CD4-positive, alpha-beta T cell treated with Interferon gamma for 1 hour (primary cell): ENCODE measurements at places on chromosomes 16 and 17.

- no peak for DNase-seq
These were observed 122.8 kb downstream of the SMG6 start for GRCh38 chr17:2180768-2181167.

DNA sequence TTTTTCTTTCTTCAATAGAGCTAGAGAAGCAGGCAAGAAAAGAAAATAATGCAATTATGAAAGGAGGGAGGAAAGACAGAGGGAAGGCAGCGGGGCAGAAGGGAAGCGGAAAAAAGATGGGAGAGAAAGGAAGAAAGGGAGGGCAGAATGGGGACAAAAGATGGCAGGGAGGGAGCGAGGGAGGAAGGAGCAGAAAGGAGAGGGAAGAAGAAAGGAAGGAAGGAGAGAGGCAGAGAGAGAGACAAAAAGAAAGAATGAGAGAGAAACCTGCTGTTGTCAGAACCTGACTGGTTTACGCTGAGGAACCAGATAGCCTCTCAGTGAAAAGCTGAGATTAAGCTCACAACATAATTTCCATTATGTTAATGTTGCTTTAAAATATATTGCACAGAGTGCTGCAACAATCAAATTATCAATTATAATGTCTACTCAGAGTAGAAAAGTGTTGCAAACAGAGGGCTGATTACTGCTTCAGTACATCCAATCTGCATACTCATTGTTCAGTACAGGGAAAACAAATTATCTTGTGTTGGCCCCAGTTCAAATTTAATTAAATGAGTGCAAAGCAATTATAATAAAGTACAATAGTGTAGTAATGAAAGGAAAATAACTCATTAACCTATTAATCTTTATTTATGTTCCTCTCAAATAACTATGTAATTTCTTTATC is 32.0 kb upstream of the TOX3 start:
- DNase-seq: no peak

DNA sequence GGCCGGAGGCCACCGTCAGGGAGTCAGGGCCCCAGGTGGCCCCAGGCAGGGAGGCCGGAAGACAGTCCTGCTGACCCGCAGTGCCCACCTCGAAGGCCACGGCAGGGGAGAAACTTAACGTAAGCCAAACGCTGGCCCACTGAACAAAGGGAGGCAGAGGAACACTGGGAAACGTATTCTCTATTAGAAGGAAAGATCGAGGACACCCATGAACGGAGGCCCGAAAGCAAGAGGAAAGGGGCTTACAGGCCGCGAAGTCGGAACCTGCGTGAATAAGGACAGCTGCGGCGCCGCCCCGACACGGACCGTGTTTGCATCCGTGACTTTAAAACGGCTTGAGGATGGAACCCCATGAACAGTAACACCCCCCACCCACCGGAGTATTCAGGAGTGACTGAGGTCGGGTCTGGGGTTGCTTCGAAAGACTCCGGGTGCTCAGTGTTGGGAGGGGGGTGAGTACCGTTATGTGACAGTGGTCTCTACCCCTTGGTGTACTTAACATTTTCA is 102.4 kb upstream of the METRNL start:
- DNase-seq: no peak

DNA sequence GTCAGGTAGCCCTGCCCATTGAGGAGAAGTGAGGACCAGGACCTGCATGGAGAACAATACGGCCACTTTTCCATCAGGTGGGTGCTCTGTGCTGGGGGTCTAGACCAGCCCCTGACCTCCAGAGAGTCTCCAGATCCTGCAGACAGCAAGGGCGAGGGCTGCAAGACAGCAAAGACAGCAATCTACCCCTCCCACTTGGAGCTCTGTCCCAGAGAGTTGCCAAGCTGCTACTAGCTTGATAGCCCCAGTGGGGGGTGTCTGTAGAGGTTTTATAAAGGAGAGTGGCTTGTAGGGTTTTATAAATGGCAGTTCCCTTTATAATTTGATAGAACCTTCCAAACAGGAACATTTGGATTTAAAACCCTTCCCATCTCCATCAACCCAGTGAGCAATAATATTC is 16.7 kb upstream of the SLFN11 start:
- no peak for DNase-seq

DNA sequence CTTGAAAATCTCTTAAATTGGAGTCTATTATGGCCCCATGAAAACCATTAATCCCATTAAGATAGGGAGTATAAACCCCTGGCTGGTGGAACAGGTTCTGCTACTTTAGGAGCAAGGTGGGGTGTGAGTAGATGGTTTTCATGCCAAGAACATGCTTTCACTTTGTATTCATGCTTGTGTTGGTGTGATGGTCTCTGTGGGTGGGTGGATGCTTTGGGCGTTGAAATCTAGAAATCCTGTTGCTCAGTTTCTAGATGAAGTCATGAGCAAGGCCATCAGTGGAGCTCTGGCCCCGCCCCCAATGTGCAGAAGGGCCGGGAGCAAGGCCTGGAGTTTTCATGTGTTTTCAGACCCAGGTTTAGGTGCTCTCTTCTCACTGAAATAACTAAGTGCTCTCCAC is 20.1 kb downstream of the PLD6 start:
- no peak for DNase-seq

- no peak for DNase-seq
These were observed 1.7 kb downstream of the ANKRD40CL start for GRCh38 chr17:50765454-50766221.

DNA sequence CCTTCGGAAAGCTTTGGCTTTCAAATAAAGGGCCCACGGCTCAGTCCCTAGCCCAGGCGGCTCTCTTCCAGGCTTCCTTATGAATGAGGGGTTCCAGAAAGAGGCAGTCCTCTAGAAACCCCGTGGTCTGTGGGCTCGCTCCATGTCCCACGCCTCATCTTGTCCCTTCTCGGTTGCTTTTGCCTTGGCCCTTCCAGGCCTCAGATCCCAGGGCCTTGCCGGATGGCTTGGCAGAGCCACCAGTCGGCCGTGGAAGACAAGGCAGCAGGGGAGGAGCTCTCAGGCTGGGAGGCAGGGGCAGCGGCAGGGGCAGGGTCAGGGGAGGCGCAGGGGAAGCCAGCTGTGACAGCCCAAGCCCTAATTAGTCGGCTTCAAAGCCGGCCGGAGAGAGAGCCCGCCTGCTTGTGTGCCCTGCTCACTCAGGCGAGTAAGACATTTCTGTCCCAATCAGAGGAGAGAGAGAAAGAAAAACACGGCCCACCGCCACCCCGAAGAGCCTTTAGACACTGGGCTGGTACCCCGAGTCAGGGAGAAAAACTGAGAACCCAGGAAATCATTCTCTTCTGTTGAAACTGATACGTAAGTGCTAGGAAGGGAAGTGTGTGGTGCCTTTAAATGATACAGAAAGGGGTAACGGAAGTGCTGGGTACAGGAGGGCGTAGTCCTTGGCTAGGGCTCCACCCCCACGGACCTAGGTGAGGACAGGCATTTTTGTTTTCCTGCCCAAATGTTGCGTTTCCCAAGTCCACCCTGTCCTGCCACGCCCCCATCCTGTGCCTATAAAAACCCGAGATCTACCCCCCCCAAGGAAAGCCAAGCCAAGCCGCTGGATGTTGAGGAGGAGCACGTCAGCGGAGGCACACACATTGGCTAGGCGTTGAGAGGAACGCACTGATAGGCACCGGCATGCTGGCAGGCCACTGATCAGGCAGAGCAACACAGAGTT is 27.8 kb upstream of the MEIOC start:
- peak; percentile 27 for DNase-seq

GRCh38 chr16:70480127-70481105 is 26.0 kb downstream of the FCSK start:
- DNase-seq: no peak

GRCh38 chr16:55651841-55652824 is 3.7 kb upstream of the SLC6A2 start:
- no peak for DNase-seq

GRCh38 chr16:85282842-85283241 is 170.6 kb upstream of the CIBAR2 start:
- DNase-seq: no peak

DNA sequence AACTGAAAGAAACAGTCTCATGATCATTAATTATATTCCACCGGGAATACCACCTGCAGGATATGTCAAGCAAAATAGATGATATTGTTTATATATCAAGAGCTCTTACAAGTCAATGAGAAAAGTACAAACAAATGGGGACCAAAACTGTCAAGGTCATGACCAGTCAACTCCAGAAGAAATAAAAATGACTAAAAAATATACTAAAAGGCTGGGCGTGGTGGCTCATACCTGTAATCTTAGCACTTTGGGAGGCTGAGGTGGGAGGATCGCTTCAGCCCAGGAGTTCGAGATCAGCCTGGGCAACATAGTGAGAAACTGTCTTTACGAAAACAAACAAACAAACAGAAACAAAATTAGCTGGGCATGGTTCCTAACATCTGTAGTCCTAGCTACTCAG is 49.8 kb upstream of the SCNN1B start:
- no peak for DNase-seq

- DNase-seq: no peak
These were observed 96.0 kb downstream of the TOX3 start for GRCh38 chr16:52450916-52451315.

- DNase-seq: no peak
These were observed 72.3 kb downstream of the CDK5R1 start for GRCh38 chr17:32558997-32559650.

DNA sequence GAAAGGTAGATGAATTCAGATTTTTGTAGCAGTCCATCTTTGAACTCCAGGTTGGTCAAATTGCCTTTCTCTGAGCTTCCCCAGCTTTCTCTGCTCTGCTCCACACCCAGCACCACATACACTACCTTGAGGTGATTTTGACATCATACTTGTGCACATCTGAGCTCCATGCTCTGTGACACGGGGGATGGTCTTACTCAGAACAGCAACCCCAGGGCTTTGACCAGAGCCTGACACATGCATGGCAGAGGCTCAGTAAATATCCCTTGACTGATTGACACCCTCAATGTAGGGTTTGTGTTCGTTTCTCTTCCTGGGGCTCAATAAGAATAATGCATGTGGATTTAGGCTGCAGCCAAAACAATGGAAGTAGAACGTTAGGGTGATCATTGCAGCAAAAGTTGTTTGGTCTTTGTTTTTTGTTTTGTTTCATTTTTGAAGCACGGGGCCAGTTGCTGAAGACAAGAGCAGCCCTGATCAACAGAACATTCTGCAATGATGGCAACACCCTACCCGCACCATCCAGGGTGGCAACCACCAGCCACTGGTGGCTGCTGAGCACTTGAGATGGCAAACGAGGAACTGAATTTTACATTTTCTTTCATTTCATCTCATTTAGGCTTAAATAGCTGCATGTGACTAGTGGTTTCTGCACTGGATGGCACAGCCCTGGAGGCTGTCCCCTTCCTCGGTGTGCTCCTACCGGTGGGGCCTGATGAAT is 224.8 kb upstream of the TNRC6C start:
- no peak for DNase-seq

GRCh38 chr17:54901230-54901822 is 674 bp downstream of the TOM1L1 start:
- no peak for DNase-seq

DNA sequence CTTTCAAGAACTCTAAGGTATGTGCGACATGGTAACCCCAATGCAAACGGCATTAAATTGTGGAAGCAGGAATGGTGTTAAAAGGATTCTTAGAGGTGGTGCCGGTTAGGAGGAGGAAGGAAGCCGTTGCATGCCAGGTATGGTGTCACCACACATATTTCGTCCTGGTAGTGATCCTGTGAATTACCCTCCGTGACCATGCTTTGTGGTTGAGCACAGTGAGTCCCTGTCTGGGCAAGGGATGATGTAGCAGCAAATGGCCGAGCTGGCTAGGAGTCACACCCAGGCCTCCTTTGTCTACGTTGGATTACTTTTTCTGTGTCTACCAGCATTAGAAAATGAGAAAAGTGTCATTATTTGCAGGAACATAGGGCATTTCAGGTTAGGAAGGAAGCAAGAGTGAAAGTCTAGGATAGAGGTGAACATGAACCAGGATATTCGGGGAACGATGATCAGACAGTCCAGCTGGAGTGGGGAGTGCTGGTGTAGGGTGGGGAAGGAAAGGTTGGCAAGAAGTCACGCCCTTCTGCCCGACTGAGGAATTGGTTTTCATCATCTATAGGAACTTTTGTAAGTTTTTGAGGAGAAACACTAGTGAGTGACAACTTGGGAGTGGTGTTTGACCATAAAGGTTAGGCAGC is 123.5 kb downstream of the PRKCA start:
- DNase-seq: no peak

GRCh38 chr16:50310308-50311133 is 44.2 kb downstream of the ADCY7 start:
- no peak for DNase-seq

DNA sequence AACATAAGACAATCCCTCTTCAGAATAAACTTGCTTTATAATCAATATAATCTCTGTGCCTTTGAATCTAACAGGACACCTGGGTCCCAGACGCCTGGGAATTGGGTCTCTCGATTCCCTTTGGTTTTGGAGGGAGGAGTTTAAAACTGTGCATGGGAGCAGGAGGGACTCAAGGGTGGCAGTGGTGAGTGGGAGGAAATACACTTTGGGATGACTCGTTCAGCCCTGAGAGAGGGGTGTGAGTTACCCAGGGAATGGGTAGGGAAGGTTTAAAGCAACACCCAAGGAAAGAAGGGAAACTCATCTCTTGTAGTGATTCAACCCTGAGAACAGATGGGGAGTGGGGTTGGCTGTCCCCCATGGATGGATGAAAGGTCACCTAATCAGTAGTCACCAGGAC is 1.6 kb downstream of the RANGRF start:
- DNase-seq: no peak

GRCh38 chr17:17443173-17443572 is 33.6 kb upstream of the MED9 start:
- DNase-seq: no peak

DNA sequence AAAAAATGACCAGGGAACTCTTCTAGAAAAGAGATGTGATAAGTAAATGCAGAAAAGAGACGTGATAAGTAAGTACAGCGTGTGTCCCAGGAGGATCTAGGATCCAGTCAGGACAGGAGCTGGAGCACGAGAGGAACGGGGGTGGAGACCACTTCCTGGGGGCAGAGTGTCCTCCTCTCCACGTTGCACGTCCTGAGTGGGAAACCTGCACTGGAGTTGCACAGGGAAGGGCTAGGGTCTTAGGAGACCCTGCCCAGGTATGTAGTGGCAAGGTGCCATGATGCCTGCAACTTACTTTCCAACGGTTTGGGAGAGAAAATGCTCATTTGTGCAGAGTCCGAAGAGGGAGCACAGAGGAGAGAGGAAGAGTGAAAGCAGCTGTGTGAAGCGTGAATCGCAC is 55.8 kb downstream of the RNF213 start:
- no peak for DNase-seq

DNA sequence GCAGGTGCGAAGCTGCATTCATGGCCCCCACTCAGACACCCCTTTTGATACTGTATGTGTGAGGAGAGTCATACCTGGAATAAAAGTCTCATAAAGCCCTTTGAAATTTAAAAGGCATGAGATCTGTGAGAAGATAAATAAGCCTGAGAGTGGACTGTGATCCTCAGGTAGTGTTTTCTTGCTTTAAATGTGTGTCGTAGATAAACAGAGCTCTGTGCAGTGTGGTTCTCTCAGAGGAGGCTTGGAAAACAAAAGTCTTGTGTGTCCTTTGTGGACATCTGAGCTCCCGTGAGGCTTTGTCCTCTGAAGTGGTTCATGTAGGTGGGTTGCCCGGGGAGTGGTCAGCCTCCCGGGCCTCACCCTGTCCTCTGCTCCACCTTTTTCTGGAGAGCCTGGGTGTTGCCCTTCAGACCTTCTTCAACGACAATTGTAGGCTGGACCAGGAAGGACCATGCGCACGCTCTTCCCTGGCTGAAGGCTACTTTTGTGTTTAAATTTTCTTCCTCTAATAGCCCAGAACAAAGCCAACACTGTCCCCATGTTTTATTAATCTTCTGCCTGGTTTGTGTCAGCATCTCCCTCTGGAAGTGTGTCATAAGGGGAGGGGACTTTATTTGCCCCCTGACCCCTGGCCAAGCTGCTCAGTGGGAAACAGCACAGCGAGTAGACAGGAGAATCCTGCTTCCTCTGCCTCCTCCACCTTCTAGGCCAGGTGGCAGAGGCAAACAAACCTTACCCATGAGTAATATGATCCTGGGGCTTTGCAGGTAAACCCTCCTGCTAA is 151.2 kb downstream of the MSI2 start:
- DNase-seq: no peak
